Mesenteric fat pad (tissue), 1 donor: ENCODE measurements at places on chromosomes 16 and 17.

- DNase-seq: no peak
These were observed 5.7 kb upstream of the PHAF1 start for GRCh38 chr16:67104061-67104460.

GRCh38 chr17:6020376-6021010 is 49.7 kb upstream of the WSCD1 start:
- no peak for DNase-seq

- no peak for DNase-seq
These were observed 12.4 kb upstream of the SRCIN1 start for GRCh38 chr17:38617967-38618760.

- no peak for DNase-seq
These were observed 44.8 kb downstream of the GLG1 start for GRCh38 chr16:74562117-74562516.

DNA sequence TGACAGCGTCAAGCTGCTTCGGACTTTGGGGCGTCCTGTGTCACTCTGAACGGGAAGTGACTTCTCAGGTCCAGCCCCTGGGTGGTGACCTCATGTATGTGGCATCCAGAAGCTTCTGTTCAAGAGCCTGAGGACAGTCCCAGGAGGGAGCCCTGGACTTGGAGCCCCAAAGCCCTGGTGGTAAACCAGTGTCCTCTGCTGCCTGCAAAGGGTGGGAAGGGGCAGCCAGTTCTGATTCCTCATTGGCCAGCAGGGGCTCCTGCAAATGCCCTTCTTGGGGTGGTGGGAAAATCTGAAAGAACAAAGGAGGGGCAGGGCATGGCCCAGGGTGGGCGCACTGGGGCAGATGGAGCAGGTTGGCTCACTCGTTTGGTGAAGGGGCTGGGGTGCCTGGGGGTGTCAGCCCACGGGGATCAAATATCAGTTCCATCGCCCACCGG is 1.6 kb downstream of the OSGIN1 start:
- DNase-seq: no peak

DNA sequence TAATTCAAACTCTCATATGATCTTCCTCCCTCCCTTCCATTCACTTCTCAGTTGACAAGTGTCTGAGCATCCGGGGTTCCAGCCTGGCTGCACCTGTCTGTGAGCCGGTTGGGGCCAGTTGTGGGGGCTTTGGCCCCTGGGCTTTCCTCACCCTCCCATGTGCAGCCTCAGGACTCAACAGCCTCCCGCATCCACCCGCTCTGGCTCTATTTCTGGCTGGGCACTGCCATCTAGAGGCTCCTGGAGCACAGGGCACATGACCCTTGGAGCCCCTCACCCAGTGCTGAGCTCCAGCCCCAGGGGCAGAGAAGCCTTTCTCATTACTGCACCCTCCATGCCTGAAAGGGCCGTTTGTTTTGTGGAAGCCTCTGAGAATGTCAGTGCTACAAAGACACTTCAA is 43.3 kb downstream of the HAPSTR1 start:
- DNase-seq: peak; percentile 86

- no peak for DNase-seq
These were observed 590.3 kb upstream of the GOT2 start for GRCh38 chr16:59324462-59324861.

DNA sequence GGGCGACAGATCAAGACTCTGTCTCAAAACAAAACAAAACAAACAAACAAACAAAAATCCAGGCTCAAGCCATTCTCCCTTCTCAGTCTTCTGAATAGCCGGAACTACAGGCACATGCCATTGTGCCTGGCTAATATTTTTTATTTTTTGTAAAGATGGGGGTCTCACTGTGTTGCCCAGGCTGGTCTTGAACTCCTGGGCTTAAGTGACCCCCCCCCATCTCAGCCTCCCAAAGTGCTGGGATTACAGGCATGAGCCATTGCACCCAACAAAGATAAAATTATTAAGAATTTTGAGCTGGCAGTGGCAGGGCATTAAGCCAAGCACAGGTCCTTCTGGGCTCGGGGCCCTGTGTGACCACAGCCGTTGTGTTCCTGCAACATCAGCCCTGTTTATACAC is 69.9 kb upstream of the CBX4 start:
- no peak for DNase-seq

- no peak for DNase-seq
These were observed 686 bp downstream of the SRCAP start for GRCh38 chr16:30699615-30700099.

- DNase-seq: no peak
These were observed 643.5 kb downstream of the CDH11 start for GRCh38 chr16:64478252-64478906.

- no peak for DNase-seq
These were observed 5.7 kb upstream of the KRT17 start for GRCh38 chr17:41629826-41630670.

DNA sequence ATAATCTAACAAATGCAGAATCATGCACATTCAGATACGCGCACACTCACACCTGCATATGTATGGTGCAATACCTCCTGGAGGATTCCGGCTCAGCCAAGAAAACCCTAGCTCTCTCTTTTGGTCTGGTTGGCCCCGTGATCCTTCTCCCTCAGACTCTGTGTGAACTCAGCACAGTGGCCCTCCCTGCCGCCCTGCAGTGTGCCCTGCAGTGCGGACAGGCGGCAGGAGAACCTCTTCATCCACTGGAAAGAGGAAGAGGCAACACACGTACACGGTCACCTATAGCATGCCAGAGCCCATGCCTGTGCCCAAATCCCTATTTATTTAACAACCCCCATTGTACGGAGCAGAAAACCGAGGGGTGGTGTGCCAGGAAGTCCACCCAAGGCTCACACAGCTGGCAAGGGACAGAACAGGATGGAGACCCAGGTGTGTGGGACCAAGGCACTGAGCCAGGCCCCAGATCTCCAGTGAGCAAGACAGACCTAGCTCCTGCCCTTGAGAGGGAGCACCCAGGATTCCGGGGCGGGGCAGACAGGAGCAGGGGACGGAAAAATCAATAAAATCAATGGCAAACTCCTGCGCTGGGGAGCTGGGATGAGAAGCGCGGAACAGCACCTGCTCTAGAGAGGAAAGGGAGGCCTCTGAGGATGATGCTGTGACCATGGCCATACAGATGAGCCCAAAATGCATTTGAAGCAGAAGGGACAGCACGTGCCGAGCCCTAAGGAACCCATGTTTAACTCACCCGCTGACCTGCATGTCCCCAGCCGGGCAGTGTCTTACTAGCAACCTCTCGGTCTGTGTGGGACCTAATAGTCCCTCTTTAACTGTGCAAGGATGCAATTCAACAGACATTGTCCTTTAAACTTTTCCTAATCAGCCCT is 54.7 kb upstream of the CIBAR2 start:
- no peak for DNase-seq

DNA sequence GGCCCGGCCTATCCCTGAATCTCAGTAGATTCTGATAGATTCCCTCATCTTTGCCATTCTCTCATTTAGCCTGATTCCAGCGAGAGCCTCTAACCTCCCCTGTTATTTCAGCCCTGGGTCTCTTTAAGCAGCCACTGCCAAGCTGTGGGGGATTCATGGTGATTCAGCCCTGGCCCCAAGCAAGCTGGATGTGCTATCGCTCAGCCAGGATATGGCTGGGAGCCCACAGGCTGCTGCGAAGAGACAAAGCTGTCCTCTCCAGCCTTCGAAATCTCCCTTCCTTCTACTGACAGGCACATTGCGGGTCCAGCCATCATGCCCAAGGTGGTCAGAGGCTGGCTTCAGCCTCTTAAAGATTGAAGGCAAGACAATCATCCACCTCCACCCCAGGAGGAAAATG is 394.1 kb downstream of the SOX9 start:
- no peak for DNase-seq

- no peak for DNase-seq
These were observed 15.4 kb upstream of the NDEL1 start for GRCh38 chr17:8420041-8420934.

DNA sequence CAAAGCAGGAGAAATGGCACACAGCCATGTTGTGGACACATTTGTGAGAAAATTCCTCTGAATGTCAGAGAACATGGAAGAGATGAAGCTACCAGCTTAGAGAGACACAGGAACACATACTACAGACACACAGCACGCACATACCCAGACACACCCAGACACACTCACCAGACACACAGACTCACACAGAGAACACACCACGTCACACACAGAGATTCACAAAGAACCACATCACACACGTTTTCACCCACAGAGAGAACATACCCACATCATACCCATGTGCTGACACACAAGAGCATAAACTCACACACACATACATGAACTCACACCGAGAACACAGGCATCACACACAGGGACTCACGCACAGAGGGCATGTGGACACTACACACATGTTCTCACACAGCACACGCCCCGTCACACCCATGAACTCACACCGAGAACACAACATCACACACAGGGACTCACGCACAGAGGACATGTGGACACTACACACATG is 124.9 kb downstream of the METRNL start:
- no peak for DNase-seq

DNA sequence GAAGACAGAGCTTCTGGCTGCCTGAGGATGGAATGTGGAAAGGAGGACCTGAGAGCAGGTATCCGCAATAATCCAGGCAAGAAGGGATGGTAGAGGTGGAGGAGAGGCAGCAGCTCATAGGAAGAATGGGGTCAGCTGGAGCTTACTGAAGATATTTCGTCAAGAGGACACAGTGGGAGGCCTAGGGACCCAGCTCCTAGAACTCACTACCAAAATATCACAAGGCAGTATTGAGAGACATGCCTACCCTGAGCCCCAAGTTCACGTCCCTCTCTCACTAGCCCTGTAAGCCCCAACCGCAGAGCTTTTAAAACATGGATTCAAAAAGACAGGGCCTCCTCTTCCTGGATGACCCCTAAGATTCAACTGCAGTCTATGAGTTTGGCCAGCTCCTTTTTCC is 14.2 kb upstream of the CCL8 start:
- DNase-seq: no peak

DNA sequence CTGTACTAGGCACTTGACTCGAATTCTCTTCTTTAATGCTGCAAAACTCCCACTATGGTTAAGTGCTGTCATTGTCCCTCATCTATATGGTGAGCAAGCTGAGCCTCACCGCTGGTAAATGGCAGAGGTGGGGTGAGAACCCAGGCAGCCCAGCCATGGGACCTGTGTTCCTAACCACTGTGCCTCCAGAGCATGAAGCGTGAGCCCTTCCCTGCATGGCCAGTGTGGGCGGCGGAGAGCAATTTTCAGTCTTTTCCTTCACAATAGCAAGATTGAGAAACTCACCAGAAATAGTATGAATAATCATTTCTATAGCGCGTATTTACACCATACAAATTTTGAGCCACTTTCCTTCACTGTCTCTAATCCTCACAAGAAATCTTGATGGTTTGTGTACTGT is 9.2 kb downstream of the BFAR start:
- DNase-seq: peak; percentile 78

DNA sequence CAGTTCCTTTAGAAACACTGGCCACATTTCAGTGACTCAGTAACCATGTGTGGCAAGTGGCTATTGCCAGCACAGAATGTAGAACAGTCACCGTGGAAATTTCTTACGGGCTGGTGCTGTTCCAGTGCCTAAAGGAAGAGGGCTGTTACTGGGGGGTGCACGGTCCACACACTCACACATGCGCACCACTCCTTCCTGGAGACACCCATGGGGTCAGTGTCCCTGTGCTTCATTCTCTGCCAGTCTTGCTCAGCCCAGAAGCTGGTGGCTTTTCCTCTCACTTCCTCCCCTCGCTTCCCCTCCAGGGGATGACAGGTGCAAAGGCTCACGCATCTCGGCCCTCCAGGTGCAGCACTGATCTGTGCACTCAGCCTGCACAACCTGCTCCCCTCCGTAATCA is 115.6 kb downstream of the CCDC182 start:
- DNase-seq: no peak

DNA sequence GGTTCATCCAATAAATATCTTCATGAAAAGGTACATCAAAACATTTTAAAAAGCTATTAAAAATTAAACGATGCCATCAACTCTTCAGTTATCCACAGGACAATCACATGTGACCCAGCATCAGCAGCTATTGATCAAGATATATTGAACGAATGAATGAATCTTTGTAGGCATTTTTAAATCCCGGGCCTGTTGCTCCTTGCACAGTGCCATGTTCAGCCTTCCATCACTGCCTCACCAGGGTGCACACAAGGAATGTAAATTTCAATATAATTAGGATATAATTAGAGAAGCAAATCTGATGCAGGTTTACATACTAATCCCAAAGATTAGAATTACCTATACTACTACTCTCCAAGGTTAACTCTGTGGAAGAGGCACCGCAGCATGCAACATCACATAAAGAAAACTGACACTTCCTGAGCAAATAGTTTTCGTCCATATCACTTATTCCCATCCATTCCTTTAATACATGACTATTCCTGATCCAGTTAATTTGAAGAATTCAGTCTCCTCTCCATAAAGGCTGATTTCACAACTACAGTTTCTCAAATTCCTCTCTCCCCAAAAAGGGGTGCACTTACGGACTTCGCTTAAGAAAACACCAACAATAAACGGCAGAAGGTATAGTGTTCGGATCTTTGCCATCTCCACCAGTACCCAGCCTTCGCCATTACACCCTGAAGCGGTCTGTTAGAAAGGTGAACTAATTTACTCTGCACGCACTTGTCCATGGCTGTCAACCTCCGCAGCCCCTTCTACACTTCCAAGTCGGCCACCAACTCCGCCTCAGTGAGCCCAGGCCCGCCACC is 938 bp downstream of the NCOR1 start:
- no peak for DNase-seq

GRCh38 chr17:28737770-28738679 is 5.8 kb upstream of the TRAF4 start:
- no peak for DNase-seq

GRCh38 chr16:9053006-9053601 is 38.3 kb upstream of the HAPSTR1 start:
- no peak for DNase-seq

- peak; percentile 86 for DNase-seq
These were observed 14.1 kb downstream of the CD7 start for GRCh38 chr17:82302991-82303943.

- DNase-seq: no peak
These were observed 266.0 kb upstream of the SDK2 start for GRCh38 chr17:73910206-73910605.

DNA sequence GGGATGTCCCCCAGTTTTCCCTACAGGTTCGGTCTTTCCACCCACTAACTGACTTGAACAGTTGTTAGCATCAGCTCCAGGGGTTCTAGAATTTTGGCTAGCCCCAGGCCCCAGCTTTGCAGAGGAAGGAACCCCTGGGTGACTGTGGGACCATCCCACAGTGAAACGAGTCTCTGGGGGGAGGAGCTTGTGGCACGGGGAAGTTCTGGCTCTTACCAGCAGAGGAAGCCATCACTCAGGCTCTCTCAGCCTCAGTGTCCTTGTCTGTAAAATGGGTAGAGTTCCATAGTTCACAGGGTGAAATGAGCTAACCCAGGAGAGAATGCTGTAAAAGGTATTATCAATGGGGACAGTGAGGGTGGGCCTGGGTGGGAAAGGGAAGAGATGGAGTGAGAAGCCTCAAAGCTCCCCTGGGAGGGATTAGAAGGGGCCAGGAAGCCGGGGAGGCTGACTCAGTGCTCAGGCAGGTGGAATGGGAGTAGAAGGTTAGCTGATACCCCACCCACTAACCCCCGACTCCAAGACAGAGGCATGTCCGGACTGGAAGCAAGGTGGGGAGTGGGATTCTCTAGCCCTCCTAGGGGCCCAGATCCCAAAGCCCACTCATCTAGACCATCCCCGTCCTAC is 30.9 kb upstream of the CDC42EP4 start:
- no peak for DNase-seq
